Epithelial cell of proximal tubule (primary cell): ENCODE measurements at places on chromosomes 3 and 15. TPM values are rescaled to one million over a fixed set of nuclear protein-coding genes. Genes with fewer than 3 reads are reported as not detected.

Gene GAP43
- 0.58 TPM in 1 of 2 replicates, not detected in the other for total RNA-seq

Gene UBA5
- 19.9 and 27.3 TPM in 2 replicates for total RNA-seq

Gene GNAT1
- not detected in 2 replicates for total RNA-seq

Gene BUB1B
- 59.8 and 86.4 TPM in 2 replicates for total RNA-seq

Gene TSPAN3
- total RNA-seq = 252 and 290 TPM in 2 replicates

Gene PLSCR5
- not detected in 2 replicates for total RNA-seq

Gene UBR1
- 10.8 and 13.7 TPM in 2 replicates for total RNA-seq

Gene TEX9
- total RNA-seq = 3.3 and 4.7 TPM in 2 replicates

Gene SYNPR
- not detected in 2 replicates for total RNA-seq

Gene GOLGA6D
- not detected in 2 replicates for total RNA-seq

Gene GRK7
- total RNA-seq = not detected in 2 replicates

Gene TMCO5A
- not detected in 2 replicates for total RNA-seq

Gene LSM3
- 24.7 and 24.9 TPM in 2 replicates for total RNA-seq

Gene ATP13A5
- not detected in 2 replicates for total RNA-seq

Gene WDR93
- total RNA-seq = not detected in 2 replicates

Gene ST6GAL1
- 23.1 and 35.8 TPM in 2 replicates for total RNA-seq

Gene MOBP
- 0.35 TPM in 1 of 2 replicates, not detected in the other for total RNA-seq

Gene ZMYND10
- 0.92 and 3.1 TPM in 2 replicates for total RNA-seq

Gene SCN5A
- 1.3 and 1.7 TPM in 2 replicates for total RNA-seq

Gene PRKCI
- total RNA-seq = 48.0 and 48.6 TPM in 2 replicates

Gene LRRC34
- total RNA-seq = 9.8 and 17.1 TPM in 2 replicates

Gene TERC
- total RNA-seq = 196 and 307 TPM in 2 replicates

Gene PPARG
- 14.7 and 31.4 TPM in 2 replicates for total RNA-seq

Gene SPATA12
- 0.06 and 0.43 TPM in 2 replicates for total RNA-seq

Gene FMN1
- total RNA-seq = 2.7 and 4.3 TPM in 2 replicates

Gene LXN
- 13.3 and 14.4 TPM in 2 replicates for total RNA-seq

Gene NDUFB5
- total RNA-seq = 82.3 and 103 TPM in 2 replicates

Gene AP3B2
- total RNA-seq = under 0.01 and 0.07 TPM in 2 replicates
